ENCODE measurements at places on chromosomes 5 and 9.

DNA sequence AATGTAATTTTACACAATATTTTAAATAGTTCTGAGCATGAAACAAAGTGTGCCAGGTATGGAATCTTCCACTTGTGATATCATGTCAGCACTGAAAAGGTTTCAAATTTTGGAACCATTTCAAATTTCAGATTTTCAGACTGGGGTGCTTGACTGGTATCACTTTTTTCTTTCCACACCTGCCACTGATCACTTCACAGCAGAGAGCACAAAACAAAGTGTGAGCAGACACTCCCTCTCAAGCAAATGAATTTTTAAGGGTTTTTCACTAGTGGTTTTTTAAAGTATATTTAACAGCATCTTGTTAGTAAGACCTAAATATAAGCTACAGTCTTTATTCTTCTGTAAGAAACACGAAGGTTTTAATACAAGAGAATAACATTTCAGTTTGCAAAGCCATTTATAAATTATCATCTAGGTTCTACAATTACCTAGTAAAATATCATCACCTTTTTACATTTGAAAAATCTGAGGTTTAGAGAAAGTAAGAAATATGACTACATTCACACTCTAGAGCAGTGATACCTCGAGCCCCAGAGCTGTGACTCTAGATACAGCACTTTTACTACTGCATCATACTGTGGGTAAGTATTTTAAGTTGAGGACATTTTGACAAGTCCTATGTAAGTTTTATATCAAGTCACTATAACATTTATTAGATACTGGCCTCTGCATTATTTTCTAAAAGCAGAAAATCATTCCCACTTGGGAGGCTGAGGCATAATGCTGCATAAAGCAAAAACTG lies 14.6 kb downstream of the GOLPH3 start:
- no peak for DNase-seq

GRCh38 chr5:79305706-79306105 lies 69.8 kb downstream of the JMY start:
- DNase-seq, result no peak

DNA sequence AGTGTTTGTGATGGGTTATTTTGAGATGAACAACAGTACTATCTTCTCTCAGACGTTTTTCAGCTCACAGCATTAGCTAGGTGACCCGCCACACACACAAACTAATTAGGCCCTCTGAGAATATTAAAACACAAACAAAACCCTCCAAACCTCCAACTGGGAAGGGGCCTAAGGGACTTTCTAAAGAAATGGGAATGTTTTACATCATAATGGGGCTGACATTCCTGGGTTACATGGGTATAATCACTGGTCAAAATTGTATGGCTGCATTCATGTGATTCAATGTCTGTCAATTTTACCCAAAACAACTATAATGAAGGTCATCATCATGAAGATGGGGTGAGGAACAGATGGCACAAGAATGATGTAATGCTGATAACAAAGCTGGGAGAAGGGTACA lies 59.6 kb downstream of the SPTLC1 start:
- DNase-seq, result no peak

DNA sequence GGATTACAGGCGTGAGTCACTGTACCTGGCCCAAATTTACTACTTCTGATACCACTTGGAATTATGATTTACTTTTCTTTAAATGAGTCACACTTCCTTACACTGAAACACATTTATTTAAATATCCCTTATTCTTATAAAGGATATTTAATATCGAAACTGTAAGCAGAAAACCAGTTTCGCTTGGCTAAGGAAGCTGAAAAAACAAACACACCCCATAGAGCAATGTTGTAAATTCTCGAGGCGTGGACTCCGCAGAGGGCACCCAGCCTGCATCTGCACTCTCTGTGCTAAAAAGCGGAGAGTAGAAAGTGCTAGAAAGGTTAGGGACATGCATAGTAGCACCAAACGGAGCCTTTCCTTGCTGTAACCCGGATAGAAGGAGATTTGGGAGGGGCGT lies 86.5 kb downstream of the HMCN2 start:
- no peak for DNase-seq

- DNase-seq, result no peak
These were observed 29.4 kb upstream of the SPATA31D4 start for GRCh38 chr9:81898851-81899250.

Measured in hepatocyte (in vitro differentiated cells).